Naive thymus-derived CD8-positive, alpha-beta T cell (primary cell): ENCODE measurements at places on chromosomes 13 and 19.

GRCh38 chr13:32446773-32447465, 19.0 kb upstream of the N4BP2L1 start:
- no peak for DNase-seq

DNA sequence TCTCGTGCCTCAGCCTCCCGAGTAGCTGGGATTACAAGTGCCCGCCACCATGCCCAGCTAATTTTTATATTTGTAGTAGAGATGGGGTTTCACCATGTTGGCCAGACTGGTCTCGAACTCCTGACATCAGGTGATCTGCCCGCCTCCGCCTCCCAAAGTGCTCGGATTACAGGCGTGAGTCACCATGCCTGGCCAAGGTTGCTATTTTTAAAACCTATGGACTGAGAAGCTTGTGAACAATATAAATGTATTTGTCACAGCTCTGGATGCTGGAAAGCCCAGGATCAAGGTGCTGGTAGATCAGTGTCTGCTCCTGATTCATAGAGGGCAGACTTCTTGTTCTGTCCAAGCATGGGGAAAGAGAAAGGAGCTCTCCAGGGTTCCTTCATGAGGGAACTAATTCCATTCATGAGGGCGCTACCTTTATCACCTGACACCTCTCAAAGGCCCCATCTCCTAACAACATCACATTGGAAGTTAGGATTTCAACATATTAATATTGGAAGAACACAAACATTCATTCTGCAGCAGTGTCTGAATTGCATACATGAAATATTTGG, 16.1 kb downstream of the CARD8 start:
- DNase-seq, result no peak

GRCh38 chr13:45594764-45595163, 20.8 kb downstream of the ERICH6B start:
- DNase-seq, result no peak

DNA sequence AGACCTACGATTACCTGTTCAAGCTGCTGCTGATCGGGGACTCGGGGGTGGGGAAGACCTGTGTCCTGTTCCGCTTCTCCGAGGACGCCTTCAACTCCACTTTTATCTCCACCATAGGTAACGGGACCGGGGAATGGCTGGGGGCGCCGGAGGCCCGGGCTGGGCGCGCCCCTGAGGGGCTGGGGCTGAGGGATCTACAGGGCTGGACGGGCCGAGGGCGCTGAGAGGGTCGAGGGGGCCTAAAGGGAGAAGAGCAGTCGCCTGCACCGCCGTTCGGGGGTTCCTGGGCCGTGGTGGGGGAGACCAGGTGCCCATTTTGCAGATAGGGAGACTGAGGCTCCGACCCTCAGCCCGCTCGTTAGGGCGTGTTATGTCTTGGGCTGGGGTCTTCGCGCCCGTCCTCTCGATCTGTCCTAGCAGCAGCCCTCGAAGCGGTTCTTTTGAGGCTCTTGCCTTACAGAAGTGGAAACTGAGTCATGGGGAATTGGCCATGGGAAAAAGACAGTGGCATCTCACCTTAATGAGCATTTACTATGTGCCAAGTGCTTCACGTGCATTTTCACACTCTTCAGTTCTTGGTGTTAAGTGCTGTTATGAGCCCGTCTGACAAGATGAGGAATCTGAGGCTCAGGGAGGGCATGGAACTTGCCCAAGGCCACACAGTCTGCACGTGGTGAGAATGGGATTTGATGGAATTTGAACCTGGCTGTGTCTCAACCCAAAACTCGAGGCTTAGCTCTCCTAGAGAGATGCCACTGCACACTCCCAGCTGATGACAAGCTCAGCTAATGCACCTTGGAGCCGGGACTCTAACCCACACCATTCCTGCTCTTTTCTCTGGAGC, 442 bp downstream of the RAB8A start:
- DNase-seq, result no peak

DNA sequence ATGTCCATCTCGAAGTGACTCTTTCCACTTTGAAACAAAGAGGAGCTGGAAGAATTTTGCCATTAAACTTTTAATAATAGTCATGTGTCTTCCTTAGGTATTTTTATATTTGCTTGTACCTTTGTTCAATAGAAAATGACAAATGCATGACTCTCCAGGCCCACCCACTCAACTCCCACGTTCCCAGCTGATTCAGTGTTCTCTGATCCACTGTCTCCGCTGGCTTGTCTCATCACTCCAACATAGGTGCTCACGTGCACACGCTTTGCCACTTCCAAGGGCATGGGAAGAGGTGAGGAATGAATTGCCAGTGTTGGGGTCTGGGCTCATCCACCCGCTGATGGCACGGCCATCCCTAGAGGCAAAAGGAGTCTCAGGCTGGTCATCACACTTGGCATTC, 24.5 kb downstream of the RASL11A start:
- DNase-seq, result no peak

DNA sequence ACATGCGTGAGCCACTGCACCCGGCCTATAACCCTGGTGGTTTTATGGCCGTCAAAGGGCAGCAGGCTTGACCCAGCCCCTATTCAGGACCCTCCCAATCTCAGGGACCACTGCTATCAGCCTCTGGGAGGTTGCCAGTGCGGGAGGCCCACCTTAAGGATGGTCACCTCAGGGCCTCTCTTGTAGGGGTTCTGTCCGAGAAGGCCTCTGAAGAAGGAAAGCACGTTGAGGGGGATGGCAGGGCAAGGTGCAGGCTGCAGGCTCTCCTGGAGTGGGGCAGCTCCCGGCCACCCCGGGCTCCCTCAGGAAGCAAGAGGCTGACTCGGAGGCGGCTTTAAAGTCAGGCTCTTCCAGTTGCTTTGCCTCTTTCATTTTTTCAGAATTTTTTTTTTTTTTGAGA, 6.0 kb upstream of the GRTP1 start:
- DNase-seq, result no peak

DNA sequence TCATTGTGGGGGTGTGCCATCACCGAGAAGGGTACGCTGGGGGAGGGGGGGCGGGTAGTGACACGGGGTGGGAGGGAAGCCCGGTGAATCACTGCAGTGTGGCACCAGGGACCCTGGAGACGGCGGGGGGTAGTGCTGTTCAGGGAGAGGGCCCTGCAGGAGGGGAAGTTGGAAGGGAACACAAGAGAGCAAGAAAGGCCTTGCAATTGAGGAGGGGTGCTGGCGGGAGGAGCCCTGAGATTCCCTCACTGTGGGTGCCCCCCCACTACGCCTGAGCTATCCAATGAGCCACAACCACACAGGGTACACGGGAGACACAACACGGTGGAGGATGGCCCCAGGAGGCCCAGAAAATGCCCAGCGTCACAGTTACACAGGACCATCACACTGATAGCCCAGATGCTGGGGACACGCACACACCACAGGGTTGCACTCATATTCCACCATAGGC, 516 bp upstream of the ATP1A3 start:
- no peak for DNase-seq

- DNase-seq, result peak; percentile 84
These were observed 60.5 kb downstream of the CELF5 start for GRCh38 chr19:3284759-3285646.

GRCh38 chr13:40221131-40221459, 445.3 kb downstream of the FOXO1 start:
- DNase-seq, result no peak

- DNase-seq, result no peak
These were observed 286.1 kb downstream of the IRS2 start for GRCh38 chr13:109500146-109500773.

GRCh38 chr19:5984600-5984999, 6.7 kb upstream of the RANBP3 start:
- no peak for DNase-seq

GRCh38 chr13:24133021-24133795, 27.3 kb upstream of the SPATA13 start:
- DNase-seq, result no peak

- no peak for DNase-seq
These were observed 55.1 kb downstream of the GPR180 start for GRCh38 chr13:94656766-94657165.

DNA sequence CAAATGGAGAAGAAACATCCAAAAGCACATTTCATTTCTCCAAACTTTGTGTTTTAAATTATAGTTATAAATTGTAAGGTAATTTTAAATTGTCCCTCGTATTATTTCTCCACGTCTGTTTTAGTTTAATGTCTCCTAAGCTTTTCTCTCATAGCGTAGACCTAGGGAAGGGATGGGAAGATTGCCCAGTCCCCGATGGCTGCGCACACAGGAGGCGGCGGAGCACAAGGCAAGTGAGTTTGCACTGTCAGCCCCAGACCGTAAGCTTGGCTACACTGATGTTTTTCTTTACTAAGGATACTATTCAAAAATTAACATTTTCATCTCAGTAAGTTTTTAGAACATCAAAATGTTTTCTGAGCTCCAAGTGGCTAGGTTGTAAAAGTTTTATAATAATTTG, 72.3 kb downstream of the GPR12 start:
- DNase-seq, result no peak

- DNase-seq, result no peak
These were observed 1073.1 kb downstream of the SLITRK5 start for GRCh38 chr13:88744289-88744688.

DNA sequence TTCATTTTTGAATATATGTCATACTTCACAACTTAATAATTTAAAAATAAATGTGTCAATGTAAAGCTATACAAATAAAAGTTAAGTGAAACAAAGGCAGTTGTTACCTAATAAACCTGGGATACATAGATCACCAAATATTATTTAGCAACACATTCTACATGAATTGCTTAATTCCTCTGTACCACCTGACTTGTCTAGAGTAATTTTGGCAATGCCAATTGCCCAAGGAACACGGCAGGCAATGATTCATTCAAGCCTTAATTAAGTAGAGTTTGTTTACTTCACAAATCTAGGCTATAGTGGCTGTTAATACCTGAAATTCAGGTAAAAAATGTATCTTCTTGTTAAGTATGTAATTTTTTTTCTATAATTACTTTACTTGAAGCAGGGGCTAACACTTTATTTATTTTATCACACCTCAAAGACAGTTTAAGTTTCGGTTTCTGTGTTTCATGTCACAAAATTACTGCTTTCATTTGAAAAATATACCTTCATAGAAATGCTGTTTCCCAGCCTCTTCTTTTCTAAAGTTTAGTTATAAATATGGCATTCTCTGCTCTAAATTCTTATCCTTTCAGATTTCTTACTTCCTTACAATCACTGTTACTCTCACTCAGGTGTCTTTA, 705.7 kb downstream of the SLITRK5 start:
- DNase-seq, result no peak

- DNase-seq, result no peak
These were observed 651.2 kb upstream of the MIR17HG start for GRCh38 chr13:90696254-90696653.

GRCh38 chr13:66659286-66659685, 570.9 kb downstream of the PCDH9 start:
- no peak for DNase-seq

- no peak for DNase-seq
These were observed 111.9 kb downstream of the DIAPH3 start for GRCh38 chr13:60051754-60052285.

DNA sequence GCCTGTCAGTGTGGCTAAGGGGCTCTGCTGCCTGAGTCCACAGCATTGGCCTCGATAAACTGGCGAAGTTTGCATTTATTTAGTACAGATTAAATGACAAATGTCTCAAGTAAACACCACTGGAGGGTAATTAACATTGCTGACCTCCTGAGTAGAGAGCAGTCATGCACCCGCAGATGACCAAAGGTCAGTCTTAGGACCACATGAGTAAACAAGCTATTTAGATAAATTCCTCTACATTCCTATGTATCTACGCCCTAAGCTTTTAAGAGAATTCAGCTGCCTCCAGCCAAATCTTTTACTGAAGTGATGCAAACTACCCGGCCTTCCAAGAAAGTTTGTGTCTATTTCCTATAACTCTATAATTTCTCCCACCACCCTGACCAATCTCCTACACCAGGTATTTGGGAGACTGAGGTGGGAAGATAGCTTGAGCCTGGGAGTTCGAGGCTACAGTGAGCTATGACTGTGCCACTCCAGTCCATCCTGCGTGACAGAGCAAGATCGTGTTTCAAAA, 22.9 kb downstream of the CD70 start:
- DNase-seq, result no peak

- no peak for DNase-seq
These were observed 581.8 kb upstream of the SLITRK5 start for GRCh38 chr13:87089391-87089790.

- DNase-seq, result no peak
These were observed 5.2 kb downstream of the PRMT1 start for GRCh38 chr19:49682274-49682673.

DNA sequence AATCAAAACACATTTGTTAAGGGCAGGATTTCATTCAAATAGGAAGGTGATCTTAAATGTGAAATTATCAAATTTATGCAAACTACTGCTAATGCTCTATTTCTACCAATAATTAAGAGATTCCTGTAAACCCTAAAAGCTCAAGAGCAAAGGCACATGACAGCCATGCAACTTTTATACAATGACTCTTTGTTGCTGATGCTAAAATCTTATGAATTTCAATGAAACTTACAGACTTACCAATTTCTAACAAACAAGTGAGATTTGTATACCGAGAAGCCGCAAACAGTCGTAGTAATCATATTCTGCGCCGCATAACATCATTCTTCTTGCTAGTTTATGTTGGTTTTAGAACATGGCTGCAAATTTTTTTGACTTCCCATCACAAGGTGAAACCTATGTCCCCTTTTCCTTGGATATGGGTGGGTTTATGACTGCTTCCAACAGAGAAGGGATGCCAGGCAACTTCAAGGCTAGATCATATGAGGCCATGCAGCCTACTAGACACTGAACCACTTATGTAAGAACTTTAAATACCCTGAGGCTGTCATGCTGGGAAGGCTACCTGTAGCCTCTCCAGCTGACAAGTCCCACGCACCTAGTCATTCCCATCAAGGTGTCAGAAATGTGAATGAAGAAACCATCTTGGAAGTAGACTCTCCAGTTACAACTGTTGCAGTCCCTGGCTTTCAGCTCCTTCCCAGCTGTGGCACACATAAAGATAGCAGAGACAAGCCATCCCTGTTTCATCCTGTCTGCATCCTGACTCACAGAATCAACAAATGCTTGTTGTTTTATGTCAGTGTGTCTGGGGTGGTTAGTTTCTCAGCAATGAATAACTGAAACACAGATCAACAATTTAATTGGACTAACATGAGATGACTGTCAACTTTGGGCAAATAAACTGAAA, 42.0 kb downstream of the LNX2 start:
- no peak for DNase-seq

- DNase-seq, result no peak
These were observed 19.8 kb upstream of the ATP11A start for GRCh38 chr13:112669881-112670499.
